ENCODE measurements at places on chromosomes 5 and 9.

- DNase-seq, result no peak
Observed at GRCh38 chr5:141392429-141393198, at the start of gene PCDHGA8. PCDHGA8 (plus strand) TSS chr5:141392633; CDS start chr5:141392814, 181 bp downstream.

GRCh38 chr5:164498438-164498837 lies 993.0 kb downstream of the MAT2B start:
- DNase-seq, result no peak

- no peak for DNase-seq
Observed at GRCh38 chr5:59326596-59326995, 566.9 kb downstream of the PDE4D start.

DNA sequence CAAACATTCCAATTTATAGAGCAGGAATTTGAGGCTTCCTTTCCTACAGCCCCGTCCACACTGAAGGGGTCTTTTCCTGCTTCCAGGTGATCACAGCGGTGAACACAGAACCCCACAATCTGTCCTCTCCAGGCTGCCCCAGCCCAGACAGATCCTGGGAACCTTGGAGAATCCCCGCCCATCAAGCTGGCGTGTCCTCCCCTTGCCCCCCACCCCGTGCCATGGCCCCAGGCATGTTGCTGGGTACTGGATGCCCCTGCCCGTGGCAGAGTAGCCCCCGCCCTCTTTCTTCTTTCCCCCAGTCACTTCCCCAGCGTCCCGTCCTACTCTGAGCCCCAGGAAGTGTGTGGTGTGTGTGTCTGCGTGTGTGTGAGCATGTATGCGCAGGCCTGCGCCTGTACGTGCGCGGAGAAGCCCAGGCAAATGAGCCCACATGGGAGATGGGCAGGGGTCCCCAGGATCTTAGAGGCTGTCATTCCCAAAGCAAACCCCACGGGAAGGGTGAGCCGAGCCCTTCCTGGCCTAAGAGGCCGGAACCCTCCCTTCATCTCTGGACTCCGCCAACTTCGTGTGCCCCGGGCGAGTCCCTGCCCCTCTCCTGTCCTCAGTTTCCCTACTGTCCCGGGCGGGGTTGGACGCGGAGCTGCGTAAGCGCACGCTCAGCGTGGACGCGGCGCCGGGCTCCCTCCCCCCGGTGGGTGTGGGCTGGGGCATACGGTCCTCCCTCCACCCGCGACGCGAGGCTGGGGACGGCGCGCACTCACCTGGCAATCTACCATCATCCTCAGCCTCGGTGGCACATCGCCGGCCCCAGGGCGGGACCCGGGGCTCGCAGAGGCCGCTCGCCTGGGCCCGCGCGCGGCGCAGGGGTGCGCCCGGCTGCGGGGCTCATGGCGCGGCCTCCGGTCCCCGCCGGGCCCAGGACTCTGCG lies 15.2 kb downstream of the GBGT1 start:
- no peak for DNase-seq

GRCh38 chr5:95928724-95929253 lies 32.9 kb downstream of the ELL2 start:
- DNase-seq, result no peak

DNA sequence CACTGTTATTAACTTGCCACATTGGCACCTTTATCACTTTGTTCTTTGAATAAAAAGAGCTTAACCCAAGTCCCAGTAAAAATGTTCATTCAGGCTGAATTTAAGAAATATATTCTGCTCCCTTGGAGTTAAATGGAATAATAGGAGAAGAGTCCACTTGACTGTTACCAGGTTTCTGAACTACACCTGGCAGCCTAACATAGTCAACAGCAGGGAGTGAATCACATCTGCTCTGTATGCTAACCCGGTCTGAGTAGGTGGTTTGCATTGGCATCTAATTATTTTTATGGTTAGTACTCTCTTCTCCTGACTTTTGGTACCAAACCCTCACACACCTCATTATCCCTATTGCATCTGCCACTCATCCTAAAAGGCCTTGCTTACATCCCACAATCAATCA lies 86.7 kb downstream of the STK32A start:
- DNase-seq, result no peak

DNA sequence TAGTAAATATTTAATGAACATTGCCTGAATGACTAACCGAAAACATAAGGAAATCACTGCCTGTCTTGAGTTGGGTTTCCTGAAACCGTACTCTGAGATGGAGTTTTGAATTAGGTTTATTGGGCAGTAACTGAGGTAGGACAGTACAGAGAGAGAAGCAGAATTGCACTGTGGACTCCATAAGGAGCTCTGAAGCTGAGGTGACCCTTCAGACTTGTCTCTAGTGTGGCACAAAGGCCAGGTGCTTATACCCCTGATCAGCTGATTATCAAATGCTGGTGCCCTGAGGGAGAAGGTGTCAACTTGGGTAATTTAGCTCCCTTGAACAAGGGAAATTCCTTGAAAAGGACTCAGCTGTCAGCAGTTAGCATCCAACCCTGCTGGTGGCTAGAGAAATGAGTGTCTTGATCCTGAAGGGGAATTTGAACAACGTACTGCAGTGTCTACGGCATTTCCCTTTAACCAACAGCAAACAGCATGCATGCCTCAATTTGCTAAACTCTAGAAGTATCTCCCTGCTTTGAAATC lies 135.0 kb upstream of the SMARCA2 start:
- DNase-seq, result no peak

GRCh38 chr9:136786451-136786850 lies 4.7 kb upstream of the TMEM141 start:
- no peak for DNase-seq

- no peak for DNase-seq
Observed at GRCh38 chr9:137823986-137824771, 53.4 kb upstream of the CACNA1B start.

DNA sequence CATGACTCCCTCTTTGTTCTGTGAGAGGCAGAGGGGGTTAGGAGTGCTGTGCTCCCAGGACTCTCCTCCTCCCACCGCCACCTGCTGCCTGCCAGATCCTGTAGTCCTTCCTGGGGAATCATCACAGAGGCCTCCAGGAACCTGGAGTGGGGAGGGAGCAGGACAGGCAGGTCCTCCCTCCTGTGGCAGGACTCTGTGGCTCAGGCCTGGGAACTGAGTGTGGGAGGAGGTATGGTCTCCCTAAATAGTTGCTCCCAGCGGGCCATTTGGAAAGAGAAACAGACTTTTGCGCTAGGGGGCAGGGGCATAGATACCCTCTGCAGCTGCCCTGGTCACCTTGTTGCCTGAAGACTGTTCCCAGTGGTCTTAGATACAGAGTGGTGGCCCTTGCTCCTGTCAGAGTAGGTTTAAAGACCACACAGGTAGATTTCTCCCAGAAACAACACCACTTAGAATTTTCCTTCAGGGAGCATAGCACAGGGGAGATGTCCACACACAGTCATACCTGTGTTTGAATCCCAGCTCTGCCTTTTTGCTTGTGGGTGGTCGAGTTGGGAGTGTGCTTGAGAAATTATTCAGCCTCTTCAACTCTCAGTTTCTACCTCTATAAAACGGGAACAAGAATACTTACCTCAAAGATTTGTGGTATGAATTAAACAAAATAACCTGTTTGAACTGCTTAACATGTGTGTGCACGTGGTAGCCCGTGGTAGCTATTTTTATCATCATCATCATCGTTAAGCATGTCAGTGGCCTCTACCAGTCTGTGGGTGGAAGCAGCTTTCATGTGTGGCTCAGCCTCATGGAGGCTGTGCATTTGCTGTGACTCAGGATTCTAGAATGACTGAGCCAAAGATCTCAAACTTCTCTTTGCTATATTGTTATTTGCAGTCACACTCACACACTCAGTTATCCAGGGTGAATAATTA lies 55.8 kb downstream of the SLC22A5 start:
- DNase-seq, result peak; percentile 57

DNA sequence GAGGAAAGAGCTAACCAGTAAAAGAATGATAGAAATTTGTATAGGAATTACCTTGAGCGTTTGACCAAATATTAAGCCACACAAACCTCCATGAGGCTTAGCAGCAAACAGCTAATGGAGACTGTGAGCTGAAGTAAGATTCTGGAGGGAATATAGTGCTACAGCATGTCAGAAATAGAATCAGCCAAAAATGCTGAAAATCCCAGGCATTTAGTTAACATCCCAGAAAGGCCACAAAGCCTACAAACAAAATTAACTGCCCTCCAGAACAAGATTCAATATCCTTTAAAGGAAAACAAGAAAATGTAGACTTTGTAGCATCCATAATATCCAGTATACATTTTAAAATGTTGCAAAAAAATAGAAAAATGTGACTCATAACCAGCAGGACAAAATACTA lies 257.8 kb upstream of the TUSC1 start:
- DNase-seq, result no peak

DNA sequence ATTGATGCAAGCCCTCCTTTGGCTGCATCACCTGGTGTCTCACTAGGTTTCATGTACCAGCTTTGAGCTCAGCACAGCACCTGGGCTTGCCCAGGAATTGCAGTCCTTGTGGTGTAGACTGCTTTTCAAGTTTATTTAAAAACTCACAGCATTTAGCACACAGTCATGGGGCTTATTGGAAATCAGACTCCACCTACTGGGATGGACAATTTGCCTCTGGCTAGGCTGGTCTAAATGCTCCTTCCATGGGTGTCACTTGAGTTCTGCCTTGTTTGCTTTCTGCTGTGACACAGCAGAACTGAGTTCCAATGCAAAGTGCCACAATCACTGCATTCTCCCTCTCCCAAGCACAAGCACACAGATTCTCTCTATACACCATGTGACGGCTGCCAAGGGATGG lies 453.3 kb downstream of the GABRG2 start:
- no peak for DNase-seq

GRCh38 chr9:134597957-134598883 lies 43.4 kb upstream of the COL5A1 start:
- DNase-seq, result no peak

DNA sequence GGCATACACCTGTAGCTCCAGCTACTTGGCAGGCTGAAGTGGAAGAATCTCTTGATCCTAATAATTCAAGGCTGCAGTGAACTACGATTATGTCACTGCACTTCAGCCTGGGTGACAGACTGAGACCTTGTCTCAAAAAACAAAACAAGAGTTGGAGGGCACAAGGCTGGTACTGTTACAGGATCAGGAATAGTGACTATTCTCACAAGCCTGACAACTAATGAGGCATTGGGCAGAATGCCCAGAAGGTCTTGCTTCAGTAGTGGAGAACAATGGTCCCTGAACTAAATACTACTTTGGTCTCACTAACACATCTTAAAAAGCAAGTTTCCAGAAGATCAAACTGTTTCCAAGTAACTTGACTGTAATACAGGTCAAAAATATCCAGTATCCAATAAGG lies 182.9 kb upstream of the RFX3 start:
- no peak for DNase-seq
